ENCODE measurements at places on chromosomes 11 and 22.

GRCh38 chr11:95134491-95134890 lies 44.8 kb downstream of the ENDOD1 start:
- peak; percentile 51 for DNase-seq

GRCh38 chr22:23068832-23069385 lies 1.4 kb upstream of the GNAZ start:
- no peak for DNase-seq

GRCh38 chr22:22422629-22423112 lies 85.9 kb downstream of the ZNF280B start:
- DNase-seq: peak; percentile 48

DNA sequence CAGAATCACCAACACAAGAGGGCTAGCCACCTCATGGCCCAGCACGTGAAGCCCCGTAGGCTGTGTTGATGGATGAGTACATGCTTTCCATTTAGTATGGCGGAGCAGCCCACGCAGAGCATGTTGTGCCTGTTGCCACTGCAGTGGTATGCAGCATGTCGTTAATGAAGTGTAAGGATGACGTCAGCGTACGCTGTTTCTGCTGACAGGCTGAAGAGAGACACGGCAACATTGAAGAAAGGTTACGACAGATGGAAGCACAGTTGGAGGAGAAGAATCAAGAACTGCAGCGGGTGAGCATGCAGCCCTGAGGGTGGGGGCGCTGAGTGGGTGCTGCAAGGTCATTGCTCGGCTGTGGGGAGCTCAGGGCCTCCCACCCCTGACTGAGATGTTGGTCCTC lies 62.8 kb downstream of the PPFIA1 start:
- DNase-seq: peak; percentile 97

DNA sequence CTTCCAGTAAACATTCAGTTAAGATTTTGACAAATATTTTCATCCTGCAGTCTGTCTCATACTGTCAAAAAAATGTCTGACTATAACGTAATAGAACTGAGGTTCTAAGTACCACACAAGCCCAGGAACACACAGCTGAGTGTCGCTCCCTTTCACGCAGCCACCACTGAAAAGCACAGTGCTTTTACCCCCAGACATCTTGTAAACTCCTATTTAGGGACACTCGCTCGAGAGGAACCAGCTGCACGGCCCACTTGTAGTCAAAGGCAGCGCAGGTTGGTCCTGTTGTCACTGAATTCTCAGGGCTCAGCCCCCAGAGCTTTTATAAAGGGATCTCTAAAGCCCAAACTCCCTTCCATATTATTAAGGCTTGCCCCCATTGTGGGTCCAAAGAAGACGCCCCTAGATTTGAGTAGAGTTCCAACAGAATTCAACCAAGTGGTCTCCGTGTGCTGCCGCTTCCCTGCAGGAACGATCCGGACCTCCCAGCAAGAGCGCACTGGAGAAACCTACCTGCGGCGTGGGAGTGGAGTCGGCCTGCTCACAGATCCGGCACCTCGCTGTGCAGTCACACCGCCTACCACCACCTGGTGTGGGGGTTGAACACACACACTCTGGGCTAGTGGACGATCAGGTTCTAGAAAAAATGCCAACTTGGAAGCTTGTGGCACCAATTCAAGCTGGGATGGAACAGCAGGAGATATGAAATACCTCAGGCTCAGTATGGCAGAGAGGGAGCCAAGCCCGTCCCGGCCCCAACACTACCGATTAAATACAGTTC lies 23.4 kb downstream of the ASPHD2 start:
- DNase-seq: no peak

- peak; percentile 89 for DNase-seq
These were observed 4.7 kb downstream of the CSDC2 start for GRCh38 chr22:41565403-41566054.

DNA sequence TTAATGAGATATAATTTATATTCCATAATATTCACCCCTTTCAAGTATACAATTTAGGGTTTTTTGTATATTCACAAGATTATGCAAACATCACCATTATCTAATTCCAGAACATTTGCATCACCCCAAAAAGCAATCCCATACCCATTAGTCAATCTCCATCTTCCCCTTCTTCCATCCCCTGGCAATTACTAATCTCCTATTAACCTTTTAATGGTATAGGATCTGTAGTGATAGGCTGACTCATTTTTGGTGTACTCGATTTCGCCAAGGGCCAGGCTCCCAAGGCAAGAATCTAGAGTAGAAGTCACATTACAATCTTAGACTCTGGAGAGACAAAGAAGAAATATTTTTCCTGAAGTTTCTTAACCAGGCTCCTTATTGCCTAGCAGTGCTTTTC lies 113.4 kb downstream of the GAB2 start:
- no peak for DNase-seq

GRCh38 chr22:17641269-17641668 lies 2.7 kb downstream of the BCL2L13 start:
- no peak for DNase-seq

- DNase-seq: no peak
These were observed 40.9 kb downstream of the RNF141 start for GRCh38 chr11:10499874-10500601.

DNA sequence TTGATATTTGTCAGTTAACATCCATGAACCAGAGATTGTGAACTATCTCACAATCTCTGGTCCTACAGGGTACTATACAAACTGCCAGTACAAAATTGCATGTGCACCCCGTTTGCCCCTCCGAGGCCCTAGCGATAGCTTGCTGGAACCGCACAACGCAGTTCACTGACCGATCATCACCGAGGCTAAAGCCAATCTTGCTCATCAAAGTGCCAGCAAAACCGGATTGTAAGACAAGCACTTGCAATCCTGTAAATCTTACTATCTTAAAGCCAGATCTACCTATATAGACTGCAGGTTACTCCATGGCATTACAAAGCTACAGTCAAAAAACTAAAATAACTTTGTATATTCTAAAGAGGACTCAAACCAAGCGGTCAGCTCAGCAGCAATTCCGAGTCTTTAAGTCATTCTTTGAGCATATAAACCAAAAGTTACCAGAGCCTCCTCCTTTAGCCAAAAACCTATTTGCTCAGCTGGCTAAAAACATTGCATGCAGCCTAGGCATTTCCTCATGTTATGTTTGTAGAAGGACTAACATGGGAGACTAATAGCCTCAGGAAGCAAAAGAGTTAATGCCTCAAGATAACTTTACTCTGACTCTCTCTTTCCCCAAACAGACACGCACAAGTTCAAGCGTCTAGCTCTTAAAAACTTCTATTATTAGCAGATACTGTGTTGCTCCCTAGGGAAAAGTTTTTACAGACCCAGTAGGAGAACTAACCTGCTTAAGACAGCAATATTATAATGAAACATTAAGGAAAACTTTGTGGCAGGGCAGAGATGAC lies 30.7 kb upstream of the CPT1A start:
- DNase-seq: peak; percentile 78
